ENCODE measurements at places on chromosomes 3 and 15.

- DNase-seq: no peak
These were observed 47.5 kb upstream of the TRIM42 start for GRCh38 chr3:140630366-140630765.

DNA sequence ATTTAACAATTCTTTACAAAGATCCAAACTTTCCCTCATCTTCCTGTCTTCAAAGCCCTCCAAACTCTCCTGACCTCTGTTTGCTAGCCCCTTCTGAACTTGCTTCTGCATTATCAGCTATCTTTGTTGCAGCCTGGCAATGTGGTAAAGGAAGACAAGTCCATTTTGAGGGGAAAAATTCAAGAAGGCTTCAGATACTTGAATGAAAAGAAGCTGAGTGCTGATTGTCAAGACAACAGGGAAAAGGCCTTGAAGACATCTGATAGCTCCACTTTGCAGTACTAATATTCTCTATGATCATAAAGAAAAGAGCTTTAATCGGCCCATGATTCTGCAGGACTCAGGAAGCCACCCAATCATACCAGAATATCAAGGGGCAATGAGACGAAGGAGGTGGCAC is 91.8 kb downstream of the LMLN start:
- DNase-seq: no peak

GRCh38 chr3:56753206-56753820 is 48.4 kb downstream of the ARHGEF3 start:
- DNase-seq: no peak

- peak; percentile 81 for DNase-seq
These were observed 89.6 kb upstream of the GALNT15 start for GRCh38 chr3:16084887-16085286.

GRCh38 chr3:32249184-32249782 is 10.8 kb downstream of the CMTM8 start:
- DNase-seq: peak; percentile 68

GRCh38 chr3:129606636-129607390 is at the start of gene PLXND1:
TSS of gene PLXND1 (minus strand) at chr3:129606676. CDS start at chr3:129606639, 37 bp downstream.
- DNase-seq: no peak

- DNase-seq: no peak
These were observed 555.4 kb upstream of the ZNF385D start for GRCh38 chr3:22306454-22306853.
